ENCODE measurements at places on chromosomes 3 and 15. TPM values are rescaled to one million over a fixed set of nuclear protein-coding genes. Genes with fewer than 3 reads are reported as not detected.

DNA sequence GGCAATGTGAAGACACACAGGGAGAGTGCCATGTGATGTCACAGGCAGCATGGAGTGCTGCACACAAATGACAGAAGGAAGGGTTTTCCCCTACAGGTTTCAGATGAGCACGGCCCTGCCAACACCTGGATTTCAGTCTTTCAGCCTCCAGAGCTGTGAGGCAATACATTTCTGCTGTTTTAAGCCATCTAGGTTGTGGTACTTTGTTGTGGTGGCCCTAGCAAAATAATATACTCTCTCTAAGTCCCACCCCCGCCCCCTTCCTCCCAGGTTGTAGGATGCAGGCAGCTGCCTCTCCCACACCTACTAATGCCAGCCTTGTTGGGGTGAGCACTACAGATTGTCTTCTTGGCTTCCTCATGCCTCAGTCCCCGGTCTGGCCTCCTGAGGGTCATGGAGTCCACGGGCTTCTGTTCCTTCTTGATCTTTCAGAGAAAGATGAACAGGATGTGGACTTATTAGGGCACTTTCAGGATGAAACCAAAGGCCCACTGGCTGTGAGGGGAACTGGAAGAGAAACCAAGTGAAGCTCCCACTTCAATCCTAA, 180.0 kb downstream of the CD47 start:
- no peak for DNase-seq

DNA sequence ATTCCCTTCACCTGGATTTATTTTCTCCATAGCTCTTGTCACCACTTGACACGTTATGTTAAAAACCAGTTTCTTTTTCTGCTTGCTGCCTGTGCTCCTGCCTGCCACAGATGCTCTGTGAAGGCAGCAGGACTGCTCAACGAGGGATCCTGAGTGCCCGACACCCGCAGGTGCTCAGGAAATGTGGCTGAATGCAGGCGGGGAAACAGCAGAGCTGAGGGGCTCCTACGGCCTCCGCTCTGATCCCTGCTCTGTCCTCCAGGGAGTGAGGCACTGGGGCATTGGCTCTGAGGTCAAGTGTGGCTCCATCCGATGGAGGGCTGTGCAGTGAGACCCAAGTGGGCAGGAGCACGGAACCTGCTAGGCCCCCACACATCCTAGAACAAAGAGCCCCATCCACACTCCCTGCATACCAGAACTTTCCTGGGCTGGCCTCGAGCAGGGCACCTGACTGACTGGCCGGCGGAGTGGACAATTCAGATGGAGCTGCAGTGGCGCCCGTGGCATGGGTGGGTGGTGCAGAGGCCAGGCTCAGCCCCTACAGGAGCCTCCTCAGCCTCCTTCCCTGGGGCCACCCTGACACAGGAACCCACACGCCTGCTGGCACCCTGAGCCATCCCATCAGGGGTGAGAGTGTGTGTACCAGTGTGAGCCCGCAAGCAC, 27.9 kb downstream of the IQSEC1 start:
- no peak for DNase-seq

DNA sequence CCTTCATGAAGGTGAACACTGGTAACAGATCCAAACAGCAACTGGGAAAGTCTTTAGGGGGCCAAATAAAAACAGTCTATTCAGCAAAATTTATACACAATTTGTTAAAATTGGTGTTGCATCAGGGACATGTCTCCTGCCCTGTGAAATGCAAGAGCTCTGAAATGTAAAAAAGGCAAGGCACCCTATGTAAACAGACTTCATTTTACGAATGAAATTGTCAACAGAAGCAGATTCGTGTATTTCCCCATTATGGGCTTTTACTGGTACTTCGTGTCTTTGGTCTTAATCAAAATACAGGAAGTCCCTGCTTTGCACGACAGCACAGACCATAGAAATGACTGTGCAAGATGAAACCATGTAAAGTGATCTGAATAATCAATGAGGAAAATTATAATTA, 127.3 kb upstream of the THBS1 start:
- DNase-seq, result no peak

- DNase-seq, result no peak
Observed at GRCh38 chr3:44961888-44962287, 14.1 kb downstream of the ZDHHC3 start.

- DNase-seq, result no peak
Observed at GRCh38 chr3:126944089-126944965, 38.6 kb upstream of the PLXNA1 start.

DNA sequence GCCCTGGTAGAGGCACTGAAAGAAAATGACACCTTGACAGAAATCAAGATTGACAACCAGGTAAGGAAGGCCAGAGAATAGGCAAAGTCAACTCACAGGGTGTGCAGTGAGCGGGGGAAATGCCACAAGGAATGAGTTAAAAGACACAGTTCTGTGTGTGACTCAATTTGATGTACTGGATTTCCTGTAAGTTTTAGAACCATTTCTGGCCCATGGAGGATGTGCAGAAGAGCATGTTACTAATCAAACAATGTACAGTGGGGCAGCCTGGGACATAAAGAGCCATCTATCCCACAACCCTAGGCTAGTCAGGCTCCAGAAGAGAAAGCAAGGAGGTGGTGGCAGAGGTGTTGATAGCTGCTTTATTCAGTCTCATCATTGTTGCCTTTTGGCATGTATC, 31.2 kb upstream of the TMOD3 start:
- DNase-seq, result no peak

DNA sequence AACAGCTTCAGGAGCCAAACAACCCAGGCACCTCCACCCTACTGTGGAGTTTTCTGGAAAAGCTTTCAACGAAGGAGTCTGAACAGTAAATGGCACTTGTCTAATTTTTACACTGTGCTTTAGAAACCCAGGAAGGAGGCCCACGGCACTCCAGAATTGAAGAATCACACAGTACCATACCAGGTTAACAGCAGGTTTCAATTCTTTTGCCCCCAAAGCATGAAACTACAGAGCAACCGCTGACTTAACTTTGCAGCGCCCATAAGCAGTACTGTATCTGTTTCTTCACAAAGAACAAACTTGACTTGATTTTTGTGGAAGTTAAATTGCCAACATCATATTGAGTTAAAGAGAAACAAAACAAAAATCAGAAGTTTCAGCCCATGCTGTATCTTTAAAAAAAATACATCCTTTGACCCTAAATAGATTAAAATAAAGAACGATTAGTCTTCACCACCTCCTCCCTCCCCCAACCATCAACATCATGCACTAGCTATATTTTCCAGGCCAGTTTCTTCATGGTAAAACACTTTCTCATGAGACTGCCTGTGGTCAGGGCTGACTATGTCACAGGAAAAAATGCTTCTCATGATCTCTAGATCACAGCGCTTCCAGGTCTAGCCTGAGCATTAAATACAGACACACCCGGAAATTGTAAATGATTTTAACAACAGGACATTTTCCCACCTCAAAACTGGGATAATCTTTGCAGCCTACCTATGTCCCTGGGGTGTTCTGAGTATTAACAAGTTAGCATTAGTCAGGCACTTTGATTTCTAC, 456.3 kb downstream of the FOXP1 start:
- no peak for DNase-seq

DNA sequence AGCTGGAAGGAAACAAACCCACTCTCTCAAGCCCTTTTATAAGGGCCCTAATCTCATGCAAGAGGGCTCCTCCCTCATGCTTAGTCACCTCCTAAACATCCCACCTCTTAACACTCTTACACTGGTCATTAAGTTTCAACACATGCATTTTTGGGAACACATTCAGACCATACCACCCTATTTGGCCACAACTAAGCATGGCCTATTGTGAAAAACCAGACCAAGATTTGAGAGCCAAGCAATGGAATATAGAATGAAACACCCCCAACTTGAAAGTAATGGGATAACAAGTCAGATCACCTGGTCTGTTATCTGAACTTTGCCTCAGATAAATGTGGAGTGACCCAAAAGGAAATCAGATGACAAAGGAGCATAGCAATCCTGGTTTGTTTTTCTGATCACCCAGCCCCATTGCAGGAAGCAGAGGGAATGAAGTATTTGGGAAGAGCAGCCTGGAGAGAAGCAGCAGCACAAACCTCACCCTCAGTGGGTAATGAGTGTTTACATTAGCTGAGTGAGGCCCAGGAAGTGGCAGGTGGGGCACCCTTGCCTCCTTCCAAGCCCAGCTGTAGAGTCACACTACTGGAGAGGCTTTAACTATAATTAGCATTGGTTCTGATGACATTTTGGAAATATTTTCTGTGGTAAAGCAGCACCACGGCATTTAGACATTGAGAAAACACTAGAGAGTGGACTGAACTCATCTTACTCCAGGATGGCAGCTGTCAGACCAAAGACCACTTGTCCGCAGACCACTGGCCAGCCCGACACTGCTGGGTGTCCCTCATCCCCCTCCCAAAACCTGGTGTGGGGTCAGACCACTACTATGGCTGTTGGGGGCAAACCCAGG, 48.8 kb upstream of the PRTG start:
- no peak for DNase-seq

DNA sequence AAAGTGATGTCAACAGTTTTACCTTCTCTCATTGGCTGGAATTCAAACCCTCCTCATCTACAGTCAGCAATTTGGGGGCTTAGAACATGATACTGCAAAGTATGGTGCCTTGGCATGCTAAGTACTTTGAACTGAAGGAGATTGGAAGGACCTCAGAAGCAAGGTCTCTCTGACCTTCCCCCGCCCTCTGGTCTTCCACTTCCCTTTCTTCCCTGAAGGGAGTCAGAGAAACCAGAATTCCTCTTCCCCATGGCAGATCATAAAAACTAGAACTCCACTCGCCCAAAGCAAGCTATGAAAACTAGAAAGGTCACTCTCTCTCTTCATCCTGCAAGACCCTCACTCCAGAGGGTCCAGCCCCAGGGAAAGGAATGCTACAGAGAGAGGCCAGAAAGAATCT, 64.2 kb downstream of the CD200R1L start:
- no peak for DNase-seq

DNA sequence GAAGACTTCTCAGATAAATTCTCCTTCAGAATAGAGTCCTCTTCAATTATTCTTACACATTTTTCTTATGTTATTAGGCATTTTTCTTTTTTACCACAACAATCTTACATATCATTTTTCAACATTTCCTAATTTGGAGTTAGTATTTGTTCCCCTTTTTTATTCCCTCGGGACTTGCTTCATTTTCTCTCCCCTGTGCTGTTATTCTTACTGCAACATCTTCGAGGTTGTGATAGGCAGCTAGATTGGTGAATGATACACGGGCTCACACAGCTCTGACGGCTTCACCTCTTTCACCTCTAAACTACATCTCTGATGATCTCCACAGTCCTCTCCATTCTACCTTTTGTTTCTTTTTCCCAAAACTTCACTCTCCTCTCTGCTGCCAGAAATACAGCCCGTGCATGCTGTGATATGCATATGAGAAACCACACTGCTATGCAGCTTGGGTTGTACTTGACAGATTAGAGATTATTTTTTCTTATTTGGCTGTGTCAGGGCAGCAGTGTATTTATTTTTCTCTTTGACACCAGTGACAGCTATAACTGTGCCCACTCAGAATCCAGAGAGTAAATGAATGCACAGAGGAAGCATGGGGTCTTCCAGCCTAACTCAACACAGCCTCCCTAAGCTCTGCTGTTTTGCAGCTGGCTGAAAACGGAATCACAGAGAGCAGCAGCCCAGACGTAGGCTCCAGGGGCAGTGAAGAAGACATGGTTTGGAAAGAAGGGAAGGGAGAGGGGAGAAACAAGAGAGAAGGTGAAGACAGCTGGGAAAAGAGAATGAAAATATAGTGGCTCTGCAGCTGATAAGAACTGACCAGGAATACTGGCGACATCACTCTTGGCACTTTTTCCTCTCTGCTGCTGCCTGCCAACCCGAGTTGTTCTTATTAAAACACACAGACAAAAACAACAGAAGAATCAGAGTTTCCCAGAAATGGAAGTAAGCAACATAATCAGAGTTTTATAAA, 61.8 kb downstream of the SLC9A9 start:
- DNase-seq, result peak; percentile 69

DNA sequence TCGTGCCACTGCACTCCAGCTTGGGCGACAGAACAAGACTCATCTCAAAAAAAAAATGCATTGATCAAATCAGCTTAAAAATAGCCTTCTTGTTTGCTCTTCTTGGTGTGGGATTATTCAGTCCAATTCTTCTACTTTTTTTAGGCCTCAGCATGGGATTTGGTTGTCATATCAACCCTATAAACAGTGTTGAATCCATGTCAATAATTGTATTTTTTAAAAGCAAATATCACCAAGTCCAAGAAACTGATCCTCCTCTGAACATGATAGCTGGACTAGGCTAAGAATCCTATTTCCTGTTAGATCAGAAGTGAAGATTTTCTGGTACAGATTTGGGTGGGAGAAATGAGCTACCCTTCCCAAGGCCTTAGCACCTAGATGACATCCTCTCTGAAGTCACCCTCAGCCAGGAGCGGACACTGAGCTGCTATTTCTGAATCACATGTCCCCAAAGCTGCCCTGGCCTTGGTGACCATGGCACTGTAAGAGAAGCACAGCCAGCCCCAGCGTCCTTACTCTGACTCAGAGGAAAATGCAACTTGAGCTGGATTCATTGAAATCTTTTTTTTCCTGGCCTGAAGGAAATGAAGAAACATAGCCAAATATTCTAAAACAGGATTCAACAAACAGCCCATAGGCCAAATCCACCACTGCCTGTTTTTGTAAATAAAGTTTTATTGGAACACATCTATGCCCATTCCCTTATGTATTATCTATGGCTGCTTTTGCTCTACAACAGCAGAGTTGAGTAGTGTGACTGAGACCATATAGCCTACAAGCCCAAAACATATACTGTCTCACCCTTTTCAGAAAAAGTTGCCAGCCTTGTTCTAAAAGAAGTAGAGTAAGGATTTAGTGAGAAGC, 215.9 kb upstream of the CTDSPL start:
- no peak for DNase-seq

DNA sequence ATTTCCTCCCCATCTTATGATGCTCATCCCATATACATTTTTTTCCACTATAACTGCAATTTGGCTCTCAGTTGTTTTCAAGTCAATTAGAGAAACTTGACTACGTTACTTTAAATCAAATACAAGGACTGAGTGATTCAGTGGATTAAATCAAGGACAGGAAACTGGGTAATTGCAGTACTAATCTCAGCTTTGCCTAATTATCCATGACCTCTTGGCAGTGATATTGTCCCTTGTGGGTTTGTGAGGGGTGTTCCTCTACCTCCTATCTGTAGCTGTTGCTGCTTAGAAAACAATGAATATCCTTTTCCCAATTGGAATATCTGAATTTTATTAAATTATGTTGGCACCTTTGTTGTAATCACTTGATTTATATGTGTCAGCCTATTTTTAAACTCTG, 79.4 kb downstream of the ZPLD1 start:
- DNase-seq, result no peak

The RPL32 gene
- 4,745 TPM for polyA plus RNA-seq

The HTR3E gene
- not detected for polyA plus RNA-seq

The CPNE9 gene
- 0.07 TPM for polyA plus RNA-seq

The DUOXA2 gene
- 0.17 TPM for polyA plus RNA-seq

The PCSK6 gene
- 3.8 TPM for polyA plus RNA-seq

The PCNP gene
- polyA plus RNA-seq, result 150 TPM

The HYAL3 gene
- polyA plus RNA-seq, result 1.9 TPM

The TMEM207 gene
- not detected for polyA plus RNA-seq

The IL17RB gene
- polyA plus RNA-seq, result 1.1 TPM

The GOLGA8M gene
- polyA plus RNA-seq, result 1.4 TPM

The CYP8B1 gene
- polyA plus RNA-seq, result not detected

The PRC1 gene
- 6.5 TPM for polyA plus RNA-seq

All from ovary (tissue), 10 donors.